ENCODE measurements at places on chromosomes 2 and 18. TPM values are rescaled to one million over a fixed set of nuclear protein-coding genes. Genes with fewer than 3 reads are reported as not detected.

GRCh38 chr2:75801234-75801982 is 90.7 kb upstream of the GCFC2 start:
- H3K27ac ChIP-seq = no peak overlapping the region
- H3K36me3 ChIP-seq = no peaks in the 10 kb centered on the region
- no peak for DNase-seq
- H3K4me3 ChIP-seq = no peak overlapping the region
- no peaks in the 10 kb centered on the region for H3K27me3 ChIP-seq

- no peak overlapping the region for H3K27ac ChIP-seq
- no peak for DNase-seq
- H3K27me3 ChIP-seq = no peaks in the 10 kb centered on the region
- H3K4me3 ChIP-seq = no peak overlapping the region
Observed at GRCh38 chr18:1544016-1544415, 639.3 kb downstream of the ADCYAP1 start.

DNA sequence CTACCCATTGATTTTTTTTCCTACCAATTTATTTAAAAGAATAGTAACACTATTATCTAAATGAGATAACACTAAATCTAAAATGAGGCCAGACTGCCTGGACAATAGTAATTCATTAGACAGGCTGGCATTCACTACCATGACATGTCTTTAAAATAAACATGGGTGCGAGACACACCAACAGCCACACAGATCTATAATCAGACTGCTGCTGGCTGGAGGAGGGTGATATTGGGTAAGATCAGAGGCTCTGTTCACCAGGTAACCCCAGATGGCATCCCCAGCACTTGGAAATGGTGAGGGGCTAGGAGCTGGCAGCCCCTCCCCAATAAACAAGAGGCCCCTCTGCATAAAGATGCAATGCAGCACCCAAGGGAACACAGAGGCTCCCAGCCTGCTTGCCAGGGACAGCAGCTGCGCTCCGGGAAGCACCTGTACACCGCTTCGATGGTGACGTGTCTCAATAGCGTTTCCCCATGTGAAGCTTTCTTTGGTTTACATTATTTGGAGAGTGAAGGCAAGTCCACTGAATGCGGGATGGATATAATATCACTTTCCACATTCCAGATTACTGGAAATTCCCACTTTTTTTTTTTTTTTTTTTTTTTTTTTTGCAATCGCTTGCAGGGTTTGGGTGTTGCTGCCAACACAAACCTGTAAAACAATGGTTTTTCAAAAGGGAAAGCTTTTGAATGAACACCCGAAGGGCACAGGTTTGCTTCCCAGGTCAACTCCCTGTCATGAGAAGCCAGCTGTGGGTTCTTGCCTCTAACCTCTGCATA is 159.0 kb downstream of the ZNF516 start:
- no peaks in the 10 kb centered on the region for H3K27me3 ChIP-seq
- no peaks in the 10 kb centered on the region for H3K36me3 ChIP-seq
- no peak overlapping the region for H3K27ac ChIP-seq
- H3K4me3 ChIP-seq = no peak overlapping the region
- no peaks in the 10 kb centered on the region for H3K4me1 ChIP-seq
- DNase-seq = no peak

DNA sequence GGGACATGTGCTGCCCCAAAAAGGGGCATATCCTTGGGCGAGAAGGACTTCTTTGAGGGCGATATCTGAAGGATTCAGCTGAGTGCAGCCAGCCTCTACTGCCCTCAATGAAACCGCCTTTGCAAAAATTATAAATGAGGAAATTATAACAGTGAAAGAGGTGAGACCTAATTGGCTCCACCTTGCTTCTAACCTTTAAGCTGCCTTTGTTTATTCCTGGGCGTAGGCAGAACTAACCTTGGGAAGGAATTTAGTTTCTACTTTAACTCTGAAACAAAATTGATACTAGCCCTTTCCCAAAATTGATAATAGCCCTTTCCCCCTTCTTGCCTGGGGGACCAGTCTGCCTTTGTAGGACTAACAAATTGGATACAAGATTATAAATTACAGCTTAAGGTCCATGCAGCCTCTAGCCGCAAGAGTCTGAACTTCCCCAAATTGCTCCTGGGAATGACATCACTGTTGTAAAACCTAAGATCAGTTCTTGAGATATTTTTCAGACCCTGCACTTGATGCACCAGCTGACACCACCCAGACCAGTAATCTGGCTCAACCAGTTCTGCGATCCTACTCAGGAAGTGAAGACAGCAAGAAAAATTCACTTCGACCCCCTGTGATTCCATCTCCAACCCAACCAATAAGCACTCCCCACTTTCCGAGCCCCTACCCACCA is 36.0 kb upstream of the ASAP2 start:
- H3K27ac ChIP-seq = no peak overlapping the region
- H3K4me1 ChIP-seq = no peaks in the 10 kb centered on the region
- H3K27me3 ChIP-seq = no peaks in the 10 kb centered on the region
- DNase-seq = no peak
- H3K36me3 ChIP-seq = no peaks in the 10 kb centered on the region

DNA sequence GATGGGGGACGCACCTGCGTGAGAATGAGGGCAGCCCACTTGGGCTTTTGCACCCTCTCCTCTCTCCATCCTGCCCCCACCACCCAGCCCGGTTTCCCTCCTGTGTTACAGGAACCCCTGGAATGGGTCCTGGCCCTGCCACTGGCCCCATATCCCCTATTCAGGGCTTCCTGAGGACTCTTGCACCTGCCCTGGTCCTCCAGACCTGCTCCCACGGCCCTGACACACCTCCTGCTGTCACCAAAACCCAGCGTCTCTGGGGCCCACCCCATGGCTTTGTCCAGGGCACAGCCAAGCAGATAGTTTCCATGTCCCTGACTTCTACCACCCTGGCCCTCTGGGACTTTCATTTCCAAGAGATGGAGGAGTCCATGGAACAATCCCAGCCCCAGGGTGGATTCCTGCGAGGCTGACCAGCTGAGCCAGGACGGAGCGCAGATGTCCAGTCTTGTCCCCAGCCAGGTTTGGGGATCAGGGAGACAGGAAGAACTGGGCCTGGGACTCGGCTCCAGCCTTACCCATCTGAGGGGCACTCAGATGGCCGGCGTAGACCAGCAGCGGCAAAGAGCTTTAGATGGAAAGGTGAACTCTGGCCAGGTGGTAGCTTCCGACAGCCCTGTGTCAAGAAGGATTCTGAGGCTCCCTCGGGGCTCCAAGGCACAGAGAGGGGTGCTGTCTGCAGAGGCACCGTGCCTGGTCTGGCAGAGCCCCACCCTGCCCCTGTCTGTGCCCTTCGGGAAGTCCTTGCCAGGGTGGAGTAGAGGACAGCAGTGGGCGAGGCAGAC is 12.0 kb downstream of the GPR35 start:
- no peak for DNase-seq
- H3K4me3 ChIP-seq = no peak overlapping the region

The REG1B gene
- polyA plus RNA-seq = not detected

The TMEM163 gene
- 3.2 TPM for polyA plus RNA-seq

Measured in H1 (cell line).